ENCODE measurements at places on chromosomes 7 and 10. TPM values are rescaled to one million over a fixed set of nuclear protein-coding genes. Genes with fewer than 3 reads are reported as not detected.

The HOXA4 gene
- total RNA-seq, result 0.12 TPM

The H2BK1 gene
- total RNA-seq, result not detected

The MLXIPL gene
- not detected for total RNA-seq

The SEMA3E gene
- 0.06 TPM for total RNA-seq

The PRF1 gene
- total RNA-seq, result not detected

The EMX2 gene
- total RNA-seq, result not detected

The UROS gene
- total RNA-seq, result 71.5 TPM

The ICA1 gene
- total RNA-seq, result 2.2 TPM

The PAPSS2 gene
- 149 TPM for total RNA-seq

The SVIL gene
- total RNA-seq, result 222 TPM

The GPR15LG gene
- total RNA-seq, result not detected

The OR9A2 gene
- total RNA-seq, result not detected

The NUTM2E gene
- total RNA-seq, result 0.19 TPM

The NXPH1 gene
- not detected for total RNA-seq
